ENCODE measurements at places on chromosomes 2 and 18.

GRCh38 chr2:145323512-145323911 is 803.6 kb upstream of the ZEB2 start:
- no peak for DNase-seq

GRCh38 chr18:6406075-6406909 is 8.4 kb downstream of the L3MBTL4 start:
- no peak for DNase-seq

- DNase-seq, result no peak
Observed at GRCh38 chr2:62464221-62465007, 41.6 kb downstream of the TMEM17 start.

DNA sequence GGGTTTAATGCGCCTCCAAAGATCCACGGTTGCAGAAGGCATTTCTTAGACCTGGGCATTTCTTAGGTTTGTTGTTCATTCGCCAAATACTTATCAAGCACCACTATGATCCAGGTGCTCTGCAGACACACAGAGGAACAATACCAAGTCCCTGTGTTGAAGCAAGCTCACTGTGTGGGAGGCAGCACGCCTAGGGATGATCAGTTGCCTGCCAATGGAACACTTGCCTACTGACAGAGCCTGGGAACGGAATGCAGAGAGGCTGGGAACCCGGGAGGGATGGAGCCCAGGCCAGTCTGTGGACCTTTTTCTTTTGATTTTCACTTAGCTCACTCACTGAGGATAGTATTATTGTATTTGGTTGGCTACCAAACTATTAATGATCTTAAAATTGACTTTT is 1.9 kb upstream of the GRP start:
- no peak for DNase-seq

DNA sequence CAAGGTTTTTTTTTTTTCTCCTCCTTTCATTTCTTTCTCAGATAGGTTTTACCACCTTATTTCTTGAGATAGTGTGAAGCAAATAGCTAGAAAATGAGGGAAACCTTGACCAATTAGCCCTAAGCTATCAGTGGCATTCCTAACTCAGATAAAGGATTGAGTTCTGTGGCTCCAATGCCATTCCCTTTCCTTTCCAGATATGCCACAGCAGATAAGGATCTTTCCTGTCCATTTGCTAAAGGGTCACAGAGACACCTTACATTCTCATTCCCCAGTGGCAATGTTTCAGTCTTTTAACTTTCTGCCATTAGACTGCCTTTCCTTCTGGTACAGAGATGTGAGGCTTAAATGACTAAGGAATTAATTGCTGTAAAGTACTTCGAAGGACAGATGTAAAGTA is 81.7 kb downstream of the MGAT5 start:
- no peak for DNase-seq

DNA sequence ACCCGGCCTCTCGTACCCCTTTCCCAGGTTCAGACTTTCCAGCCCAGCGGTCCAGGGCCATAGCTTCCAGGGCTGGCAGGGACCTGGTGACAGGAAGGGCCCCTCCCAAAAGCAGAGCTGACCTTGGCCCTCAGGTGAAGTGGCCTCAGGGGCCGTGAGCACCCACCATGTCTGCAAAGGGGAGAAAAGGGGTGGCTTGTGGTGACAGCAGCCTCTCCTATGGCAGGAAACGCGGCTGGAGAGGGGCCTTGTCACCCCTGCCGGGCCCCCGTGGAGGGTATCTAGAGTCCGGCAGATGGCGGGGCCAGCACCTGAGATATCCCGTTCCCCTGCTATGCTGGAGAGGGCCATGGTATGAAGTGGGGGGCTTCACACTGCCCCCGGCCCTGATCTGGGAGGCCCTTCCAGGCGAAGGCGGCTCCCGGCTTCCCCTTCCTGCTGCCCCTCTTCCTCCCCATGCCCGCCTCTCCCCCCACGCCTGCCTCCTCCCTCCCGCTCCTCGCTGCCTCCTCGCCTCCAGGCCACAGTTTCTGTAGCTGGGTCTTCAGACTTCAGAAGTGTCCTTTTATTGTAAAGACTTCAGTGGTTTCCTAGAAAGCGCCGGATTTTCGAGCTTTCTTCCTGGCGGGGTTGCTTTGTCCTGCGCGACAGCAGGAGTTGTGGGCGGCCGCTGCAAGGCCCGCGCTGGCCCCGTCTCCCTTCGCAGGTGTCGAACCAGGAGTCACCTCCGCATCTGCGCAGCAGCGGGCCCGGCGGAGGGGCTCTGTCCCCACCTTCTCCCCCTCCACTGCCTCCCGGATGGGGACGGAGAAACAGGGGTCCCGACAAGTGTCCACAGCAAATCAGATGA is 240.5 kb upstream of the MYT1L start:
- no peak for DNase-seq

GRCh38 chr2:131035112-131035825 is 58.0 kb downstream of the FAM168B start:
- no peak for DNase-seq

DNA sequence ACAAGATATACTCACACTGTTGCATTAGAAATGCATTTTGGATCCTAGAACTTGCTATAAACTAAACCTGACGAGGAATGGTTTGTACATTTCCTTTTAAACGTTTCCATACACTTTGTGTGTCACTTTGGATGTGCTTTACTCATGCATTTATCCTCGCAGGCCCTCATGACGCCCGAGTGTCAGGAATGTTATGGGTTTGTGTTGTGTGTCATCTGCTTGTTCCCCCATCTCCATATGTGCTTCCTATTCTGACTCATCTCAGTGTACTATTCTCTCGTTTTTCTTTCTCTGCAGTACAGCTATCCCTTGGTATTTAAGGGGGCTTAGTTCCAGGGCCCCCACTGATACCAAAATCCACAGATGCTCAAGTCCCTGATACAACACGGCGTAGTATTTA is 121.5 kb upstream of the RASGRP3 start:
- no peak for DNase-seq

DNA sequence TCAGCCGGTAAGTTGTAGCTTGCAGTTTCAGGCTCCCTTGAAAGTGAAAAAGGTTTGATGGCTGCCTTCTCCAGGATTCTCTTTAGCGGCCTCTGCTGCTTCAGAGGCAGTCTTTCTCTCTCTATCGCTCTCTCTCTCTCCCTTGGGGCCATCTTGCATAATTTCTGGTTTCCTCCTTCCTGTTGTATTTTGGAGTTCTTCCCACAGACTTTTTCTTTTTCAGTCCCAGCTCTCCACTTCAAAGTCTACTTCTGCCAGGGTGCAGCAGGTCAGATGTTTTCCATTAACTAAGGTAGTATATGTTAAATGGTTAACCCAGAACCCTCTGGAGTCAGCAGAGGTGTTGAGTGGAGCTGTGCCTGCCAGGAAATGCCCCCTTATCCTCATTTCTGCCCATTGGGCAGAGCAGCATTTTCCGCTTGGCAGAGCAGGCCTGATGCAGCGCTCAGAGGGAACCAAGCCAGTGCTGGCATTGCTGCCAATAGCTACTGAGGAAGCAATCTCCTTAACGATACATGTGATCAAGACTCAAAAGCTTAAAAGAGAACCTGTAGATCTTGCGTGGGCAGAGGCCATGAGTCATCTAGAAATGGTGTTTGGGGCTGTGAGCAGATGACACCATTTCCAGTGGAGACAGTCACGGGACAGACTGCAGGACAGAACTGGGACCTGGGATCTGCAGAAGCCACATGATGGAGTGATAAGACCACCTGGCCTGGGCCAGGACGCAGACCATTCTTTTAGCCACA is 20.8 kb downstream of the DBI start:
- no peak for DNase-seq

- DNase-seq, result no peak
Observed at GRCh38 chr2:46326231-46326980, 29.2 kb downstream of the EPAS1 start.

- DNase-seq, result no peak
Observed at GRCh38 chr2:57527685-57528084, 518.9 kb upstream of the VRK2 start.

- DNase-seq, result no peak
Observed at GRCh38 chr2:111666160-111666559, 217.8 kb downstream of the ANAPC1 start.

GRCh38 chr2:38097258-38097987 is 21.5 kb upstream of the CYP1B1 start:
- DNase-seq, result no peak

DNA sequence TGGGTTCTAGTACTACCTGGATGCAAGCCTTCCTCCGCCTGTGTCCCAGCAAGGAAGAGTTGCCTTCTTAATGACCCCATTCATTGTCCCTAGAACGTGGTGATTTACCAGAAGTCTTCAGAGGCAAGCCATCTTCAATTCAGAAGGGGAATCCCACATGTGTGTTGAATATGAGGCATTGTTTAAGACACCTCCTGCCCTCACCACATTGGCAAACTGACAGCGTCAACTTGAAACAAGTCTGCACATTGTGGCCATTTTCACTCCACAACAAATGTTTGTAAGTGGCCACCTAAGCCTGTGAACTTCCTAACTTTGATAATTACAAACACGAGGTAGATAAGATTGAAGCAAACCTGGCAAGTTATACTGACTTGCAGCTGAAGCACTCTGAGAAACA is 83.7 kb downstream of the TCF7L1 start:
- no peak for DNase-seq

GRCh38 chr2:171235262-171235881 is 74.7 kb upstream of the TLK1 start:
- no peak for DNase-seq

- no peak for DNase-seq
Observed at GRCh38 chr2:168658706-168659105, 143.7 kb upstream of the NOSTRIN start.

GRCh38 chr2:234252772-234253171 is 202.3 kb downstream of the SPP2 start:
- no peak for DNase-seq

- DNase-seq, result no peak
Observed at GRCh38 chr2:20593072-20594034, 57.5 kb downstream of the HS1BP3 start.

GRCh38 chr2:147909178-147909577 is 64.3 kb downstream of the ACVR2A start:
- no peak for DNase-seq

DNA sequence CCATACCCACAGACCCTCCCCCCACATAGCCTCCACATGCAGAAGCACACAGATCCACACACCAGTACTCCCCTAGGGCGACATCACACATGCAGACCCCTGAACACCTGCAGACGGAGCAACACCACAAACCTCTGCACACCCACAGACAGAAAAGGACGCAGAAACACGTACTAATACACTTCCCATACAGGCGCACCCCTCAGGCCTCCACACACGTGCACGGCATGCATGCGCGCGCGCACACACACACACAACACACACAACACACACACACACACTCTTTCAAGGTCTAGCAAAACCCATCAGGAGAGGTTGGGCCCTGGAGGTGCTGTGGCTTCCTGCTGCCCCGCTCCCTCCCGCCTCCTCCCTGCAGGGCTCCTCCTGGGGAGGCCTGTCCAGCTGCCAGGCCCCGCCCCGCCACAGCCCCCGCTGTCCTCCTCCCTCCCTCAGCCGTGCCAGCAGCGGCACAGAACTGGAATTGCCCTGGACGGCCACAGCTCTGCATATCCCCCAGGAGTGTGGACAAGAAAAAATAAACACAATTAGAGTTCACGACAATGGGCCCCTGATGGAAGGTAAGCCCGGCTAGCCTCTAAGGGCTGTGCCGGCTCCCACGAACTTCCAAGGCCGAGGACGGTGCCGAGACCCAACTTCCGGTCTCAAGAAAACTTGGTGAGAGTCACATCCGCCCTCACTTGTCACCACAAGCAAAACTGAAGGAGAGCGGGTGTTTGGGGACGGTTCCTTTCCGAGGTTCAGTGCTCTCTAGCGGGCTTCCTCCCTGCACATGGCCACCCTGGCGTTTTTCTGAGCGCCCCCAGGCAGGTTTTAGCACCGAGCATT is 6.8 kb downstream of the ZFP36L2 start:
- DNase-seq, result peak; percentile 53

DNA sequence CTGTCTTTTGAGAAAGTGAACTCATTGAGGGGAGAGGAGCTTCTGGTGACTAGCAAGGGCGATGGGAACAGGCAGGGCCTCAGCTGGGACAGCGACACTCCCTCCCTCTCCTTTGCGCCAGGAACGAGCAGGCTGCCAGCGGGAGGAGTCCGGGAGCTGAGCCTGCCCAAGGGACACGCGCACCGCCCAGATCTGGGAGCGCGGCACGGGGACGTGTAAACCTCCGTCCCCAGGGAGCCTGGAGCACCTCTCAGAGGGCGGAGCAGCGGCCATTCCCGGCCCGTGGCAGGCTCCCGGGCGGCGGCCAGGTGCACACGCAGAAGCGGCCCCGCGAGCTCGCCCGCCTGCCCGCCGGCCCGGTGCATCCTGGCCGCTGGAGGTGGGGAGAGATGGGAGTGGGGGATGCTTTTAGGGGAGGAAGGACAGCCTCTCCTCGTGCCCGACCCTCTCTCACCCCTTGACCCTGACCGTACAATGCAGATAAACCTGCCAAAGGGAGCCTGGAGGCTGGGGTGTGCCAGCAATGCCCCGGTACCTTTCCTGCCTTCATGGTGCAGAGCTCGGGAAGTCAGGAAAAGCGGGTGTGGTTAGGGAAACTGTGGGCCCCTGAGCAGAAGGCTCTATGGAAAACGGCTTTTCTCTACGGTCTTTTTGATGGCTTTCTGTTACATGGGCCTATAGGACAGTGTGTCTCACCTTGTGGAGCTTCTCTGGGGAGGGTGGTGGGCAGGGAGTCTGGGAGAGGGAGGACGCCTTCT is 2.2 kb downstream of the AQP4 start:
- DNase-seq, result no peak

GRCh38 chr2:42920446-42921146 is 128.2 kb upstream of the HAAO start:
- no peak for DNase-seq

GRCh38 chr2:174048243-174048642 is 83.1 kb upstream of the SP3 start:
- no peak for DNase-seq

DNA sequence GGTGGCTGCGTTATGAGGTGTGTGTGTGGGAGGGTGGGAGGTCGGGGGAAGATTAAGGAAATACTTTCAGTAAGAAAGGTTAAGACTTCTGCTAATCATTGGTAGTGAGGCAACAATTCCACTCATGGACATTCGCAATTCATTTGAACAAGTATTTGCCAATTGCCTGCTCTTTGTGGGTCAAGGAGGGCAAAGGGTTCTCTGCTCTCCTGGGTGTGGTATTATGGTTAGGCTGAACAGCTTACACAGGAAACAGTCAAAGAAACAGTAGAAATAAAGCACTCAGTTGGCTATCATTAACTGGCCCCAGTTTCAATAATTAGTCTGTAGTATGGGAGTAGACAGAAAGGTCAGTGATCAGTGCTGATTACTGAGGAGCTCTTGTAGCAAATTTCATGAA is 357.0 kb upstream of the FANCL start:
- no peak for DNase-seq

DNA sequence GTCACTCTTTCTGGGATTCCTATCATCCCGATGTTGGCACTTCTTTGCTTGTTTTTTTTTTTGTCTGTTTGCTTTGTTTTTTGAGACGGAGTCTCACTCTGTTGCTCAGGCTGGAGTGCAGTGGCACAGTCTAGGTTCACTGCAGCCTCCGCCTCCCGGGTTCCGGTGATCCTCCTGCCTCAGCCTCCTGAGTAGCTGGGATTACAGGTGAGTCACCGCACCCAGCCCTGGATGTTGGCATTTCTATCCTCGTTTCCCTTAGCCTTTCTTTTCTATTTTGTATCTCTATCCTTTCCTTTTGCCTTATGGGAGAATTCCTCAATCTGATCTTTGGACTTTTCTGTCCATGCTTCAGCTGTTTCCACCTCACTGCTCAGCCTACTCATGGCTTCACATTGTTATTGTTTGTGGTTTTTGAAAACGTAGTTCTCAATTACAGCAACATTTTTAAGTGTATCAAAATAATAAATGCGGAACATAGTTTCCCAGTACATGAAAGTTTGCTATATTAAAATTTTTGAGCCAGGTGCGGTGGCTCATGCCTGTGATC is 62.1 kb upstream of the ZNF516 start:
- DNase-seq, result no peak
